Prostate gland (tissue), 2 donors: ENCODE measurements at places on chromosomes 5 and 9. TPM values are rescaled to one million over a fixed set of nuclear protein-coding genes. Genes with fewer than 3 reads are reported as not detected.

Gene S1PR3
- 8.2 TPM for total RNA-seq

Gene PCDHGA6
- total RNA-seq, result 8.4 TPM

Gene PCA3
- not detected for total RNA-seq

Gene CER1
- not detected for total RNA-seq

Gene PCDHGB2
- total RNA-seq, result 10.5 TPM

Gene SLC36A2
- 0.74 TPM for total RNA-seq

DNA sequence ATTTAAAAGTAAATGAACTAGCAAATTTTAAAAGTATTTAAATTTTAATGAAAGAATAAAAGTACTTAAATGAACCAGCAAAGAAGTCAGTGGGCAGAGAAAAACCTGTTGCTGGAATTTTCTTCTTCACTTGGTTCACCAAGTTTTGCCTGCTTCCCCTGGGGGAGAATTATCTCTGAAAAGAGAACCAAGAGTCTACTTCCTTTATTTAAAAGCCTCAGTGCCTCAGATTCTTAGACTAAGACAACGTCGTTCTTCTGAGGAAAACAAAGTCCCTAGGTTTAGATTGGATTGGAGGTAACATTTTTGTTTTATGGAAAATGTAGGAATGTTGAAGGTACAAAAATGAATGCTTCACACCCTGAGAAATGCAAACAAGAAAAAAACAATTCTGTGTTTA lies 7.4 kb upstream of the KLF4 start:
- no peak for DNase-seq
- no peaks in the 10 kb centered on the region for H3K4me1 ChIP-seq
- H3K4me3 ChIP-seq, result no peak overlapping the region
- H3K36me3 ChIP-seq, result no peaks in the 10 kb centered on the region
- H3K27me3 ChIP-seq, result no peaks in the 10 kb centered on the region

DNA sequence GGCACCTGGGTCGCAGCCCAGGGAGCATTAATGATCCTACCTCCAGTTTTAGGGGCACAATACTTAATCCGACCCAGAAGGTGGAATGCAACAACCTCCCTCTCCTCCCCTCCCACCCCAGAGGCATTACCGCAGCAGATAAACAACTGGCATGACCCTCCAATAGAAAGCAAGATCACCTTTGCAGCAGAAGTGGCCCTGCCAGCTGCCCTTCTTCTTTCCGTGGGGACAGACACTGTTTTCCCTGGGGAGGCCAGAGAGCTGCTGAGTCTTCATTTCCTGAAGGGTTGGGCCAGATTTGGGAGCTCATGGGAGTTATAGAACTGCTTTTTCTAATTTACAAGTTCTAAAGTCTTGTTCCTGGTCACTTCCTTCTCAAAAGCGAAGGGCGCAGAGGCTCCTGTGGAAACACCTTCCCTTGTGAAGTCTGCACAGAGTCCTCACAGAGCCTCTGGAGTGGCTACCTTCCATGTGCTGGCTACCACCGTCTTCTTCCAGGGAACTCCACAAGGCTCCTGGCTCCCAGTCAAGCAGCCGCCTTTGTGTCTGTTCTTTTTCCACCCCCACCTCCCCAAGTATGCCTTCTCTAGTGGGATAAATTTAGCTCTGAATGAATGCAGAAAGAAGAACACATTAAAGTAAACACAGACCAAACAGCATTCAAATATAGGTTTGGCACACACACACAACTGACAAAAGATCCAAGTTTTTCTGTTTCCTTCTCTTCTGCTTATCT lies 8.0 kb upstream of the PALM2AKAP2 start:
- H3K27me3 ChIP-seq, result no peaks in the 10 kb centered on the region
- no peak overlapping the region for H3K4me3 ChIP-seq
- no peak for DNase-seq
- no peak overlapping the region for H3K27ac ChIP-seq
- no peaks in the 10 kb centered on the region for H3K4me1 ChIP-seq

DNA sequence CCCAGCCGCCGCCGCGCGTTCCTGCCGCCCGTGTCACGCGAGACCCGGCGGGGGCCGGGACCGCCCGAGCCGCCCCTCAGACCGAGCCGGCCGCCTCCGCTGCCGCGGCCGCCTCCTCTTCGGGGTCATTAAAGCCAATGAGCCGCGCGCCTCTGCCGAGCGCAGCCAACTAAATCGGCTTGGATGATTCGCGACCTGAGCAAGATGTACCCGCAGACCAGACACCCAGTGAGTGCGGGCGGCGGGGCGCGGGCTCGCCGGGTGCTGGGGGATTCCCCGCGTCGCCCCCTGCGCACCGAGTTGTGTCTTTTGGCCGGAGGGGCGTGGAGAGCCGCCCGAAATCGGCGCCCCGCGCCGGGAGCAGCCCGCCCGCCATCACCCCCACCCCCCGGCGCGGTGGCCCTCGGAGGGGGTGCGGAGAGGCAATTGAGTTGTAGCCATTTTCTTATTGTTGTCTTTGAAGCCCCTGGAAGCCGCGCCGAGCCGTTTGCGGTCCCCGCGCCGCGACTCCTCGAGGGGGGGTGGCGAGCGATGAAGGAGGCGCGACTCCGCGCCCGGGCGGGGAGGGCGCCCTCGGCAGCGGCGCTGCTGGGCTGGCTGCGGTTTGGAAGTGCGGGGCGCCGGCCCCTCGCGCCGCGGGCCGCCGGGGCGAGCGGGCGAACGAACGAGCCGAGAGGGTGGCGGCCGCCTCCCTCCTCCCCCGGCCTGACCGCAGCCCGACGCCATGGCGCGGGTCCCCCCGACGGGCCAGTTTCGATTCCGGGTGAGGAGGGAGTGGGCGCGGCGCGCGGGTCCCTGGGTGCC lies 1.0 kb downstream of the TLE4 start:
- H3K4me3 ChIP-seq, result peak overlapping the region; percentile 75
- peak; percentile 15 for DNase-seq
- no peaks in the 10 kb centered on the region for H3K27me3 ChIP-seq
- no peaks in the 10 kb centered on the region for H3K4me1 ChIP-seq
- no peaks in the 10 kb centered on the region for H3K36me3 ChIP-seq

DNA sequence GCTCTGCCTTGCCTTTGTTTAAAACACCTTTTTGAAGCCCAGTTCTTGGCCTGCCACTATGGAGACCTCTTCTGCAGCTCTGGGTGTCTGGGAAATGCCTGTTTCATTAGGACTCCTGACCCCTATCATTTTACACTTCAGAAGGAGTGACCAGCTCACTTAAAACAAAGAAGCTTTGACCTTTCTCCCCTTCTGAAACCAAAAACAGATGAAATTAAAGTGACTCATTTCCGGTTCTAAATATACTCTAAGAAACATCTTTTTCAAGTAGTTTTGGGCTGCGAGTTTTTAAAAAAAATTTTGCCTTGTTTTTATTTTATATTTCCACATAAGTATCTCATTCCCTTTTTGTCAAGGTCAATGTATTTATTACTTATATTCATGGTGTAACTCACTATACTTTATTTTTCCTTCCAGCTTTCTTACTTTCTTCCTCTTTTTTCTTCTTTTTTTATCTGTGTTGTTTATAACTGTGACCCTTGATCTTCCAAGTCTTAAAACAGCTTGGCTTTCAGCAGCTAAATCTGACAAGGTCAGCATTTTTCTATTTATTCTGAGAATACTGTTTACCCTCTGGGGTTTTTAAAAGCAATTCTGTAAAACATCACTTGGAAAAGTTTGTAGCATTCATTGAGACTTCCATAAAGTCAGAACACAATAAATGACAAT lies 672.9 kb downstream of the NR2F1-AS1 start:
- H3K4me3 ChIP-seq, result no peak overlapping the region
- no peaks in the 10 kb centered on the region for H3K36me3 ChIP-seq
- no peak for DNase-seq
- no peaks in the 10 kb centered on the region for H3K27me3 ChIP-seq

DNA sequence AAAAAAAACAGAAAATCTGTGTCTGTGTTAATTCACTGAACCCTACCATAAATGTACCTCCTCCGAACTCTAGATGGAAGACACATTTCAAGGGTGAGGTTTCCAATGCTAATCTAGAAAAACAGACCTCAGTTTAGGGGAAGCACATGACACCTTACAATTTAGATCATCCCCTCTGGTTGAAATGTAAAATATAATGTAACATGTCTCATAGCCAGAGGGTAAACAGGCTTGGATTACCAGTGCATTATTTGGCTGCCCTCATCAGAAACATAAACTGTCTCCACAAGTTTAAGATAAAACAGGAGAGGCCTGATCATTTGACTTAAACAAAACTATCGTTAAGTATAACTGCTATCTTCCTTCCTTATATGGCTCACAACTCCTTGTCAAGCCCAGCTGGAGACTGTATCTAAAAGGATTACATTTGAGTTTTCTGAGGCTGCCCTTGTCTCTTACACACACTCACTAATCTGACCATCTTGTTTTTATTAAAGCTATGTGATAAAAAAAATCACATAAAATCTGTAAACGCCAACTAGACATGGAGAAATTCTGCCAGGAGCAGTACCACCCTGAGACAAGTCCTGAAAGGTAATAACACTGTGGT lies 105.7 kb downstream of the LURAP1L start:
- H3K27me3 ChIP-seq, result no peaks in the 10 kb centered on the region
- H3K4me3 ChIP-seq, result no peak overlapping the region
- no peak for DNase-seq
- no peaks in the 10 kb centered on the region for H3K36me3 ChIP-seq

DNA sequence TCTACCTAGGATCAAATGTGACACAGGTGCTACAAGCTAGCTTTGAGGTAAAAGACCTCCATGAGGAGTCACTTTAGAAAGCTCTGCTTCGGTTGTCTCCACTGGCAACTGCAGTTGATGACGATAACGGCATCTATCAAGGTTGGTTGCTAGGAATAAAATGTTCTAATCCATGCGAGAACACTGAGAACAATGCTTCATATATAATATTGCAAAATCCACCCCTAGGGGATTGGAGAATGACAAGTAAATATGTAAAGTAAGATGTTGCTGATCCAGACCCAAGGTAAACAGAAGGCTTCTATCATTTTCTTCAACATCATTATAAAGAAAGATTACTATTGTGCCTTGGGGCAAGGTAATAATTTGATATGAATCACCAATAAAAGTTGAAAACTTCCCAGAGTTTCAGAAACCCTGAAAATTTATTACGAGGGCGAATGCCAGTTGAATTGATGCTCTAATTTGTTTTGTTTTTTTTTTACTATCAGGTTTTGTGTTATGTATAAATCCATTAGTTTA lies 1003.4 kb downstream of the CDH18 start:
- no peaks in the 10 kb centered on the region for H3K4me1 ChIP-seq
- H3K27me3 ChIP-seq, result no peaks in the 10 kb centered on the region
- no peak overlapping the region for H3K4me3 ChIP-seq
- DNase-seq, result no peak

DNA sequence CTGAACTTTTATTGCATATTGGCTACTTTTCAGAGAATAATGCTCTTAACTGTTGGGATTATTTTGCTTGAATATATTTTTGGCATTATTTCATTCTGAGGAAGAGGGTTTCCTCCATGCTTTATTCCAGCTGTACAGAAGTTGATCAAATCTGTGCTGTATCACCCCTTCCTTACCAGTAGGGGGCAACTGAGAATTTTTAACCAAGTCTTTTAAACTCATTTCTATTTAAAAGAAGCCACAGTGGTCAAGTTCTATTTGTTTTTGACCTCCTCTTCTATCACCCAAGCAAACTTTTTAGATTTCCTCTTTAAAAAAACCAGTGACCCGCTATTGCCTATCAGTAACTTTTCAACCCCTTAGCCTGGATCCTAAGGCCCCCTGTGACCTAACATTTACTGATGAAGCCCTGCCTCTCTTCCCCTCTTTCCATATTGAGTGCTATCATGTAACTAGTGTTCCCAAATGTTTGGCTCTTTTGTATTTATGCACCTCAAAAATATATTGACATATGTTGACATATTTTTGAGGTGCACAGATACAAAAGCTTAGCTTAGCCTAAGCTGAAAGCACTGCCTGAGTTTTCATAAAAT lies 80.6 kb downstream of the FBXO4 start:
- no peak for DNase-seq
- no peak overlapping the region for H3K4me3 ChIP-seq
- H3K36me3 ChIP-seq, result no peaks in the 10 kb centered on the region
- no peaks in the 10 kb centered on the region for H3K27me3 ChIP-seq
- H3K27ac ChIP-seq, result no peak overlapping the region
- no peaks in the 10 kb centered on the region for H3K4me1 ChIP-seq

GRCh38 chr9:22332202-22332601 lies 114.4 kb upstream of the DMRTA1 start:
- no peak for DNase-seq
- H3K27ac ChIP-seq, result no peak overlapping the region
- no peaks in the 10 kb centered on the region for H3K4me1 ChIP-seq
- H3K4me3 ChIP-seq, result no peak overlapping the region
- H3K36me3 ChIP-seq, result no peaks in the 10 kb centered on the region
- no peaks in the 10 kb centered on the region for H3K27me3 ChIP-seq

DNA sequence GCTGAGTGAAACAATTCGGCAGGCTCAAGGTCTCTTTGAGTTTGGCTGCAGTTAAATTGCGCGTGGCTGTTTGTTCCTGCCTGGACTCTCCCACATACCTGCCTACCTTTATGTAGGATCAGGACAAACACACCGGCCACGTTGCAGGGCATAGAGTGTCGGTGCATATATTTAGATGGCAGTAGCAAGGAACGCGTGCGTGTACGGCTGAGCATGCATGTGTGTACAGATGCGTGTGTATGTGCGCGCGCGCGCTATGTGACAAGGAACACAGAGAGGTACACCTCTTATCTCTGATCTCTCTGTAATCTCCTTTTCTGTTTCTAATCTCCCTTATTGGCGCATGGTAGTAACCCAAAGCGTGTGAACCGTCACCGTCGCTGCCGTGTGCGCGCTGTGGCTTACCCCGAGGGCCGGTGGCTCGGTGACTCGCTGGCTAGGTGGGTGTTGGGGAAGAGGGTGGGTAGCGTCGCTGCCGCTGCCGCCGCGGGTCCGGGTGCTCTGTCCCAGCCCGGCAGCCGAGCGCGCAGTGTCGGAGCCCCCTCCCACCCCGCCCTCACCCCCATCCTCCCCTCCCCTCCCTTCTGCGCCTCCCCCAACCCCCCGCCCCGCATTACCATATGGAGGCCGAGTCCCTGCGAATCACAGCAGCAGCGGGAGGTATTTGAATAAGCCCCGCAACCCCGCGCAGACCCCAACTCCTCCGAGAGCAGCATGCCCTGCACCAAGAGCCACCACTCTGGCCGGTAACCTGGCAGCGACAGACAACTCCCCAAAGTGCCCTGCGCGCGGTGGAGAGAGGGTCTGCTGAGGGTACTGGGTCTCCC lies 204.8 kb downstream of the MEF2C start:
- peaks cover 60% of the 10 kb centered on the region for H3K27me3 ChIP-seq
- H3K36me3 ChIP-seq, result no peaks in the 10 kb centered on the region
- DNase-seq, result no peak
- H3K4me3 ChIP-seq, result no peak overlapping the region

DNA sequence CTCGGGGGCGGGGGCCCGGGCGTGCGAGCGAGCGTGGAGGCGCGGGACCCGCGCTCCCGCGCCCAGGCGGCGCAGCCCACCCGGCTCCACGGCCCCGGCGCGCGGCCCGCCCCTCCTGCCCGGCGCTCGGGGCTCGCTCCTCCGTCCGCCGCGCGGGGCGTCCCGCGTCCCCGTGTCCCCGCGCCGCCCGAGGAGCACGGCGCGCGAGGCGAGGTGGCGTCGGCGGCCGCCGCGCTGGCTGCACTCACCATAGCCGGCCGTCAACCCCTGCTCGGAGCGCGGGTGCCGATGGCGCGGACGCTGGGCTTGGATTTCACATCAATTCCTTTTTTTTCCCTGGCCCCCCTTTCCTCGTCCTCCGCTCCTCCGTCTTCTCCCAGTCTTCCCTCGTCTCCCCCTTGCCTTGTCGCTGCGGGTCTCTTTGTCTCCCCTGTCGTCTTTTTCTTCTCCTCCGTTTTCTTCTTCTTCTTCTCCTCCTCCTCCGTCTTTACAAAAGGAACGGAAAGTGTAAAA lies 494 bp downstream of the PTCH1 start:
- H3K36me3 ChIP-seq, result no peaks in the 10 kb centered on the region
- DNase-seq, result no peak
- peak overlapping the region; percentile 52 for H3K4me3 ChIP-seq

GRCh38 chr9:134624137-134624591 lies 17.4 kb upstream of the COL5A1 start:
- DNase-seq, result no peak
- H3K4me1 ChIP-seq, result no peaks in the 10 kb centered on the region
- H3K4me3 ChIP-seq, result no peak overlapping the region
- no peaks in the 10 kb centered on the region for H3K36me3 ChIP-seq
- no peaks in the 10 kb centered on the region for H3K27me3 ChIP-seq
